ENCODE measurements at places on chromosomes 11 and 22.

GRCh38 chr11:120522736-120523135 lies 11.2 kb downstream of the GRIK4 start:
- DNase-seq = no peak

GRCh38 chr11:67251841-67252240 lies 14.4 kb upstream of the GRK2 start:
- no peak for DNase-seq

- DNase-seq = no peak
These were observed 45.1 kb downstream of the KREMEN1 start for GRCh38 chr22:29117799-29118477.

- no peak for DNase-seq
These were observed 48.6 kb upstream of the CD82 start for GRCh38 chr11:44516688-44517507.

All from fibroblast of villous mesenchyme (primary cell).